ENCODE measurements at places on chromosomes 4 and X.

DNA sequence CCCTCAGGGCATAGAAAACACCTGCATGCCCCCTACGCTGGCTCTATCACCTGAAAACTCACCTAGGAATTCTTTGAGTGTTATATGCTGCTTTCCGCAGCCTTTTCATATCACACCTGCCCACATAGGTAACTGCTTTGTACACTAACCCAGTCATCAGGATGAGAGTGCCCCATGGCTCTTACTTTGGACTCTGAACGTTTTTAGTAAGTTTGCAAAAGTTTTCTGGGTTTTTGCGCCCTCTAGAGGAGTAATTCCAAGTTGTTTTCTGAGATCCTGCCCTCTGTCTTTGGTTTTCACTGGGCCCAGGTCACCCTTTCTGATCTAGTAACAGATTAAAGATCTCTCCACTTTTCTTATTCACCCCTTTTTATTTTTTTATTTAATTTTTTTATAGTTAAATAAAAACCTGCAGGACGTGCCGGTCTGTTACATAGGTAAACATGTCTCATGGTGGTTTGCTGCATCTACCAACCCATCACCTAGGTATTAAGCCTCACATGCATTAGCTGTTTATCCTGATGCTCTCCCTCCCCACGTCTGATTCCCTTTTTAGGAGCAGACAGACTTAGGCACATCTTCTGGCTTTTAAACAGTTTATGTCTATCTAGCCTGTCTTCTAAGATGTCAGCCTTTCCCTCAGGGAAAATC, 139.2 kb downstream of the NWD2 start:
- no peak for DNase-seq

- no peak for DNase-seq
These were observed 19.4 kb upstream of the TMSB15A start for GRCh38 chrX:102535958-102536357.

DNA sequence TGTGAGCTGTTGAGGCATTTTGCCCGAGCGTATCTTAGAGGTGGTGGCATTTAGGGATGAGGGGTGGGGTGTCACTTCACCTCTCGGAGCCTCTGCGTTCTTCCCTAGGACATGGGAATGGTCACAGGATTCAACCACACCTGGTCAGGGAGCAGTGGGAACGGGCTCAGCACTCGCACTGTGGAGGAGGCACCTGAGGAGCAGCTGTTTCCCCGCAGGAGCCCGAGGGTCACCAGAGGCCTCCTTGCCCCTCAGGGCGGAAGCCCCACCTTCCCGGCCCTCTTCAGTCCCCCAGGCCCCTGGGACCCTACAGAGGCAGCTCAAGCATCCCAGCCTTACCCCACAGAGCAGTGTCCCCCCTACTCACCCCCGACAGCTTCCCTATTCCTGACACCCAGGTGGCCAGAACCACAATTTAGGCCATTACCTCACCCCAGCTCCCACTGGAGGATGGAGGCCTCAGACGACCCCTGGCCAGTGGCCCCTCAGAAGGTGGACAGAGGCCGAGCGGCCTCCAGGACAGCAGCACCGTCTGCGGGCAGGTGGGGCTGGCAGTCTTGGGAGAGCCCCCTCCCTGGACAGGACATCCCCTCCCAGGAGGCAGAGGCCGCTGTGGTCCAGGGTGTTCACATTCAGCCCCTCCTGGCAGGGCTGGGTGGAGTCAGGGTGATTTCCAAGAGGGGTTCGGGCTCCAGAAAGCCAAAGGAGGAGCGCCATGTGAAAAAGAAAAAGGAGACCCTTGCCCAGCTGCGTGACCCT, 4.2 kb upstream of the HTRA3 start:
- DNase-seq = no peak

DNA sequence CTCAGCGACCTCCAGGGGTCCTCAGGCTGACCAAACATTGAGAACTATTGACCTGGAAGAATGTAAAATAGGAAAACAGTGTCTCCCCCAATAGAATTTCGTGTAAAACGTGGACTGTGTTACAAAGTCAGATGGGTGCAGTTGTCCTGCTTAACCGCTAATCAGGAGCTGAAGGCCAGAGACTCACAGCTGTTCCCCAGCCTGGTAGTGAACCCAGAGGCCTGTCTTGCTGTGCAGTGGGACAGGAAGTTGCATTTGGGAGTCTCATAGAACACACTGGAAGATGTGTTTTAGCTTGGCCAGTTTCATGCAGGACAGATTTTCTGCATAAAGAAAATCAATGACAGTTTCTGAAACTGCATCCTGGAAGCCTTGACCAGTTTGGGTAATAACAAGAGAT, 151.5 kb downstream of the PTTG2 start:
- DNase-seq = no peak

GRCh38 chr4:141339966-141340365, 119.3 kb downstream of the ZNF330 start:
- DNase-seq = no peak

- no peak for DNase-seq
These were observed 114.5 kb downstream of the NR3C2 start for GRCh38 chr4:148327683-148328082.

DNA sequence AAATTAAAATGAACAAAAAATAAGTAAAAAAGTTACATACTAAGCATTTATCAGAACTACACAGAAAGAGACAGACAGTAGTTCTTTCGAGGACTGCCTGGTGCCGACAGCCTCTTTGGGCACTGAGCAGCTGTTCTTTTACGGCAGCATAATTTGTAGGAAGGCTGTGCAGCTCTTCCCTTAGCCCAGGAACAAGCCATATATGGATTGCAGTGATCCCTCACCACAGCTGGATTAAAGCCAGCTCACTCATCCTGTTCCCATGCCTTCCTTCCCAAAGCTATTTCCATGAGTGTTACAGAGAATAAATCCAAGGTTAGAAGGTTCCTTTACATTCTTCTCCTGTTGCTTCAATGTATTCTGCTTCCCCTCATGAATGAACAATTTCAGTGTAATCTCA, 71.7 kb downstream of the DDX60L start:
- no peak for DNase-seq

DNA sequence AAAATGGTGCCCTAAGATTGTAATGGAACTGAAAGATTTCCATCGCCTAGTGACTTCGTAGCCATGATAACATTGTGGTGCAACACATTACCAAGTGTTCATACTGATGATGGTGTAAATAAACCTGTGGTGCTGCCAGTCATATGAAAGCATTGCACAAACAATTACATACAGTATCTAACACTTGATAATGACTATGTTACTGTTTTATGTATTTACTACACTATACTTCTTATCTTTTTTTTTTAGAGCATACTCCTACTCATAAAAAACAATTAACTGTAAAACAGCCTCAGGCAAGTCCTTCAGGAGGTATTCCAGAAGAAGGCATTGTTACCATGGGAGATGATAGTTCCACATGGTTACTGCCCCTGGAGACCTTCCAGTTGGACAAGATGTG, 152.7 kb upstream of the EDNRA start:
- no peak for DNase-seq

- no peak for DNase-seq
These were observed 206.6 kb downstream of the SPRY1 start for GRCh38 chr4:123603165-123603564.

GRCh38 chr4:124593494-124593893, 119.0 kb downstream of the ANKRD50 start:
- no peak for DNase-seq

- DNase-seq = no peak
These were observed 48.3 kb upstream of the NAP1L2 start for GRCh38 chrX:73262991-73263390.

DNA sequence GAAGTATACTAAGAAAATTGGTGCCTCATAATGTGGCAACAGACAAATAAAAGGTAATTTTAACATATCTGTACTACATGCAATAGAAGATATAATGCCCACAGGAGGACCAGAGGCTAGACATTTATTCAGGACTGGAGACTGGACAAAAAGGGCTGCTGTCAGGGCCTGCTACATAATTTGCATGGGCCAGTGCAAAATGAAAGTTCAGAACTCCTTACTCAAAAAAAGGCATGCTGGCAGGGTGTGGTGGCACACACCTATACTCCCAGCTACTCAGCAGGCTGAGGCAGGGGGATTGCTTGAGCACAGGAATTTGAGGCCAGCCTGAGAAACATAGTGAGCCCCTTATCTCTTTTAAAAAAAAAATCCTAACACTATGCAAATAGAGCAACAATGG, 12.4 kb upstream of the MAOA start:
- no peak for DNase-seq

Data from stimulated activated CD4-positive, alpha-beta T cell treated with anti-CD3 and anti-CD28 coated beads, Interleukin-1b, Interleukin-23, amount 100 ng/mL, for 1 hour (primary cell).